Stimulated activated CD4-positive, alpha-beta T cell treated with anti-CD3 and anti-CD28 coated beads, Interleukin-1b, Interleukin-23, amount 100 ng/mL, for 48 hours (primary cell): ENCODE measurements at places on chromosomes 6 and 20.
A peak's percentile ranks its signal among the peaks of the same experiment; 100 is the strongest.

- DNase-seq, result no peak
Observed at GRCh38 chr20:19515074-19515473, 243.0 kb upstream of the RIN2 start.

DNA sequence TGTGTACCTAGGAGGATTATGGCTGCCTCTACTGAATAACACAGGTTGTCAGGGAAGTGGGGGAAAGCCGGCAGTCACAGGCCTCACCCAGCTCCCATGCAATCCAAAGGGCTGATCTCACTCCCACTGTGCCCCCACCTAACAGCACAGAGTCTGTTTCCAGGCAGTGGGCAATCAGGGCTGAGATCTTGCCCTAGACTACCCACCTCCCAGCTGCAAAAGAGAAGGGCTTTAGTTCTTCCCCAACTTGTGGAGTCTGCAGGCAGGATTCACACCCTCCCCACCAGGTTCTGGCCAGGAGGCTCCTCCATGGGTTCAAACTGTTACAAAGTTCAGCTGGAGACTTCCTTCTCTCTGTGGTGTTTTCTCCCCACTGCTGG, 66.0 kb upstream of the OLIG3 start:
- DNase-seq, result no peak

- no peak for DNase-seq
Observed at GRCh38 chr20:577167-577791, 32.8 kb downstream of the TCF15 start.

DNA sequence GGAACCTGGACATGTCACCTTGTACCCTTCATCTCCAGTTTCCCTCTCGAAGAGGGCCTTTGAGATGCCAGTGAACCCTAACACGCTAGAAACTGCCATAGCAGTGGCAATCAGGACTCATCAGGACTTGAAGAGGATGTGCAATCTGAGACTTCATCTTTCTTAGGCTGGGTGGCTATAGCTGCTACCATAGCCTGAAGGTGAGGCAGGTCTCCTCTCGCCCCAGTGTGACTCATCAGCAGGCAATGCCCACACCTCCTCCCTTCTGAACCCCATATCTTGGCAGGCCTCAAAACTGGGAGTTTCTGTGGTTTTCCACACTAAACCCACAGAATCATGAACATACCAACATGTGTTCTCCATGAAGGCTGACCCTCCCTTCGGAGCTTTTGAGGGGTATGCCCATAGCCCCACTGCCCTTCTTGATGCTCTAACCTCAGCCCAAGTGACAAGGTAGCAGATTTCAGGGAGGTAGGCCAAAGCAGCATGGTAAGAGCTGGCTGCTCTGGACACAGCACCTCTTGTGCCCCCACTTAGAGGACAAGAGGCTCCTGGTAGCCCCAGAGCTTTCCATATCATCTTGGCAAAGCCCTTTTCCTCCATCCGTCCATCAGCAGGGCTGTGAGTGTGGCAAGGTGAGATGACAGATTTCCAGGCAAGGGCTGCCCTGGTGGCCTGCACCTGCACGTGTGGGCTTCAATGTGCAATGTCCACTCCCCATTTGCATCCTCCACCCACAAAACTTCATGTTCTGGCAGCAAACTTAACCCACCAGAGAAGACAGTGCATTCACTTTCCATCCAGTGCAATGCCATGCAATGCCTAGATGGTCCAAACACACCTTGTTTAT, 2.6 kb downstream of the BLCAP start:
- DNase-seq, result peak; percentile 35

DNA sequence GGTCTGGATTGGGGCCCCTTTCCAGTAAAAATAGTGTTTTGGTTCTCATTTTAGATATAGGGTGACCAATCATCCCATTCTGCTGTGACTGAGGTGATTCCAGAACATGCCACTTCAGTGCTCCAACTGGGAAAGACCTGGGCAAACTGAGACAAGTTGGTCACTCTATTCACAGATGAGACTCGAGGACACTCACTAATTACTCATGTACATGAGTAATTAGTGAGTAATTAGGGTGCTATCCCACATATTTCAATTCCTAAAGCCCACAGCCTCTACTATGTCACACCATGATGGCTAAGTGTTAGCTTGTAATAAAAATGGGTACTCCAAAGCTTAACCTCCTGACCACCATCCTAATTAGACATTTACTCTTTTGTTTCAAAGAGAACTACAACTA, 86.0 kb downstream of the CBLN4 start:
- no peak for DNase-seq

- DNase-seq, result no peak
Observed at GRCh38 chr6:54003316-54003715, 107.9 kb upstream of the MLIP start.

DNA sequence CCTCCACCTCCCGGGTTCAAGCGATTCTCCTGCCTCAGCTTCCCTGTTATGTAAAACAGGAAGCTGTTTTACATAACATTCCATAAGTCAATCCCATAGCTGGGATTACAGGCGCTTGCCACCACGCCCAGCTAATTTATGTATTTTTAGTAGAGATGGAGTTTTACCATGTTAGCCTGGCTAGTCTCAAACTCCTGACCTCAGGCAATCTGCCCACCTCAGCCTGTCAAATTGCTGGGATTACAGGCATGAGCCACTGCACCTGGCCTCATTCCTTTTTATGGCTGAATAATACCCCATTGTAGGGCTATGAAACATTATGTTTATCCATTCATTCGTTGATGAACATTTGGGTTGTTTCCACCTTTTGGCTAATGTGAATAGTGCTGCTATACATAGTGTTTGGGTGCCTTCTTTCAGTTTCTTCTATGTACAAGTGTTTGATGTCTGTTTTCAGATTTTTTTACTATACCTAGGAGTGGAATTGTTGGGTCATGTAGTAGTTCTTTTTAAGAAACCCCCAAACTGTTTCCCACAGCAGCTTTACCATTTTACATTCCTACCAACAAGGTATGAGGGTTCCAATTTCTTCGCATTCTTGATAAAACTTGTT, 138.7 kb upstream of the COL21A1 start:
- DNase-seq, result no peak

- DNase-seq, result no peak
Observed at GRCh38 chr6:7025861-7026260, 81.9 kb upstream of the RREB1 start.

GRCh38 chr6:107345393-107345792, 114.0 kb downstream of the PDSS2 start:
- no peak for DNase-seq

GRCh38 chr6:4817551-4817950, 41.3 kb downstream of the CDYL start:
- DNase-seq, result no peak

DNA sequence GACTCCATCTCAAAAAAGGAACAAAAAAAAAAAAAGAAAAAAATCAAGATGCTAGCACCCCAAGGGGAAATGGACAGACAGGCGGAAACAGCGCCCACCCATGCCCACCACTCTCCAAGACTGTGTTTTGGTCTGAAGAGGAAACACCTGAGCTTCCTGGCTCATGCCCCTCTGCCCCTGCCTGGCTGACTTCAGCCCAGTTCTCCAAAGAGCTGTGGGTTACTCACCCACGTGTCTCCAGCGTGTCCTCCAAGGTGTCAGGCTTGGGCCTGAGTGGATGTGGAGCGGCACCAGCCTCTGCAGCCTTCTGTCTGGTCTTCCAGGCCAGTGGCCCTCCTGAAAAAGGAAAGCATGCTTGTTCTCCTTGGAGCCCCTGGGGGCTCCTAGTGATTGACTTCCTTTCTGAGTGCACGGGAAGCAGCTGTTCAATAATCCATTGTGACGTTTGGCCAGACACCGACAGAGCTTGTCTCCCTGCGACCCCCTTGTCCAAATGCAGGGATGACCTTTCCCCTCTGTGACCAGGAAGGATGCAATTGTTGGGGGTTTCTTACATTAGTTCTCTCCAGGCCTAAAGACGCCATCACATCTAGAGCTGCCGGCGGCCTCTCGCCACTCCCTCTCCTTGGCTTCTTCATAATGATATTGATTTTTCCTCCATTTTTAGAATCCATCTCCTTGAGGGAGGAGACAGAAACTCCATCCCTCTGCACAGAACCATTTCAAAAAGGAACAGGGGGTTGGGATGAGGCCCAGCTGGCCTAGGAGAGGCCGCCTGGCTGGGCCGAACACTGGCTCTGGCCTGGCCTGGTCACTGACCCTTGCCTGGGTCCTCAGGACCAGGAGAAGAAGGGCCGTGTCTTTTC, 58.4 kb downstream of the ADNP start:
- DNase-seq, result no peak

DNA sequence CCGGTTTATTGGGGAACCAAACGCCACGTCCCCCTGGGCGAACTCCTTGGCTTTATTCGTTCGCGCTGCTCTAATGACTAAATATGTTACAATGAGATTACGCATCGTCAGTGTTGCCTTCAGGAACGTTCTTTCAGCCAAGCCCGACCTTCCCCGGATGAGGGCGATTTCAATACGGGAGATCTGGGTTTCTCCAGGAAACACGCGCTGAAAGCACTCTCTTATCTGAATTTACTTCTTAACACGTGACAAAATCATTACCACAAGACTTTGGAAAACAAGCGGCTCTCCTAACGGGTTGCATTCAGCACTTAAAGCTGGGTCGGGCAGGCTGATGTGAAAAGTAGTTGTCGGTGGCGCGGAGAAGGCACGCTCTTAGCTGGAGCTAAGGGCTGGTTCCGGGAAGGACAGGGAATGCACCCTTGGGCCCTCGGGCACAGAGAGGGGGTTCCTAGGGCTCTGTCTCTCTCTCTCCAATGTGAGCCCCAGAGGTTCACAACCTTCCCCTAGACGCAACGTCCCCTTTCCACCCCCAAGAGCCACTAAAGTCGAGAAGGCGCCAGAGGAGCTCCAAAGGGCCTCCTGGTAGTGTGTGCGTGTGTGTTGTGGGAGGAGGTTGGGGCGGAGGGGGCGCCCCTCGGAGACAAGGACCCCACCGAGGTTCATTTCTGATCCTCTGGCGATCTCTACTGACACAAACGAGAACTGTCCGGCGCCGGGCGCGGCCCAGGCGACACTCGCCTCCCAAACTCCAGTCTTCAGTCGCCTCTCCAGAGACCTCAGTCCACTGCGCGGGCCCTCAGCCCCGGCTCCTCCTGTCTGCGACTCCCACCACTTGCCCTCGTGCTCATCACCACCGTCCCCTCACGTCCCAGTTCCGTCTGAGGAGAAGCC, 7.1 kb upstream of the NKX2-2 start:
- DNase-seq, result no peak

- DNase-seq, result no peak
Observed at GRCh38 chr6:84871925-84872324, 107.5 kb upstream of the TBX18 start.

DNA sequence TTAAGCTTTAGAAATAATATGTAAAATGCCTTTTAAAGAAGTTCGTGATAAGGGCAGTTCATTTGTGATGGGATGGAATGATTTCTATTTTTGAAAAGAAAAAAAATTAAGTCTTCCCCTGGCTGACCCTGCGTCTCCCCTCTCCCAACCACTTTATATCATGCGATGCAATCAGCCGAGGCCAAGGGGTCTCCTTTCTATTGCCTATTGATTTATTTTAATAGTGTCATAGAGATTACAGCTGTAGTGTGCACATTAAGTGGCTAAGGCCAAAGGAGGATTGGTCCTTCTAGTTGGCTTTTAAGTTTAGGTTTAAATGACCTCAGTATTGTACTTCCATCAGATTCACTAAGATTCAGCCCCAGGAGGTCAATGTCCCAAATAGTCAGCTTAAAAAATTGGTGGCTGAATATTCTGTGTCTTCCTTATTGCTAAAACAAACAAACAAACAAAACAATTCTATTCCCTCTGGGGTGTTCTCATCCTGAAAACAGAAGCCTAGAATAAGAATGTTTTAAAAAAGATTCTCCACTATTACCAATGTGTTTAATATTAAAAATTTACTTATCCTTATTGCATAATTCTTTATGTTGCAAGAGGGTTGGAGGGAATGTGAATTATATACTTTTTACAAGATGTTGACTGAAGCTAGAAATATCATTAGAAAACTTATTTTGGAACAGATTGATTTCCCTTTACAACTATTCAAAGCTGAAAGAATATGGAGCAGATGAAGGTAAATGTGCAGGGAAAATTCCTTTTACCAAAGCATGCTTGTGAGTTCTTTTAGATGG, 359.1 kb downstream of the SAMD5 start:
- DNase-seq, result no peak

GRCh38 chr20:63452821-63453523, 19.5 kb downstream of the KCNQ2 start:
- no peak for DNase-seq

- no peak for DNase-seq
Observed at GRCh38 chr20:41366546-41367392, at the start of gene EMILIN3. EMILIN3 (minus strand) TSS chr20:41366818; CDS start chr20:41366634, 184 bp downstream.

- no peak for DNase-seq
Observed at GRCh38 chr6:69719602-69720193, 77.1 kb downstream of the LMBRD1 start.

DNA sequence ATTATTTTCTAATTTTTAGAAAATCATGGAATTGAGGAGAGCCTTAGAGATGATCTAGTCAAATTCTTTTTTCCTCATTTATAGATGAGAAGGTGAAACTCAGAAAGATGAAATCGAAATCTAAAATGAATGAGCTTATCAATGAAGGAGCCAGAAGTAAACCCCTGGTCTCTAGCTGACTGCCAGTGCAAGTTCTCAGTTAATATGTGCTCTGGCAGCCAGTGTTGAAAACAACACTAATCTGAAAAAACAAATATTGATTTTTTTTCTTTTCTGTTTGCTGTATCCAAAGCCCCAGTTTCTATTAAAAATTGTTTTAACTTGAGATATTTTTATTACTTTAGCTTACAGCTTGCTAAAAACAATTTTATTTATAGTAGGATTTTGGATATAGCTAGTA, 21.5 kb upstream of the PBOV1 start:
- DNase-seq, result no peak

GRCh38 chr6:108766886-108767285, 81.3 kb upstream of the ARMC2 start:
- DNase-seq, result no peak

DNA sequence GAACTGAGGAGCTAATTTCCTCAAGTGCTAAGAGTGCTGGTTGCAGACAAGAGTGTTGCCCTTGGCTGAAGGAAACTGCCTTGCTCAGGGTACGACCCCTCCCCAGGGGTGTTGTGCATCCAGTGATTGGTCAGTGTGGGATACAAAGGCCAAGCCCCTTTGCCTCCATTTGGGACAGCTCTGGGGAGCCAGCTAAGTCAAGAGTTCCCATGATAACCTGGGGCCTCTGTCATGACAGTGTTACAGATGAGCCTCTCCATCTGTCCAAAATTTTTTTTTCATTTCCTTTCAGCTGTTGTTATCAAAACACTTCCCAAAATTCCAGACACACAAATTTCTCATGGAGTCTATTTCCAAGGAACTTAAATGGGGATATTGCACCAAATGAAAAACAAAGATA, 93.3 kb downstream of the HS3ST5 start:
- DNase-seq, result no peak

- DNase-seq, result no peak
Observed at GRCh38 chr6:147522597-147522996, 14.1 kb downstream of the SAMD5 start.

DNA sequence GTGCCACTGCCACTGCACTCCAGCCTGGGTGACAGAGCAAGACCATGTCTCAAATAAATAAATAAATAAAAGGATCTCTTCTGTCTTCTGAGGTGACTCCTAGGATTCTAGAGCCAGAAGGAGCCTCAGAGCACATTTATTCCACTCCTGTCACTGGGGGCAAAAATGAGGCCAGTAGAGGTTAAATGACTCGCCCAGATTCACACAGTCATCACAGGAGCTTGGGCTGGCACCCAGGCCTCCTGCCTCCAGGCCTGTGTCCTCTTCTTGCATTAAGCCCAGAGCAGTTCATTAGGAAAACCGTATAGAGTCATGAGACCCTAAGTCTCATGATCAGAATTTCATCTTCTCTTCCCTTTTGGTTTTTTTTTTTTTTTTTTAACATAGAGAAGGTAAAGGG, 243.3 kb downstream of the NRN1 start:
- no peak for DNase-seq
